Natural killer cell (primary cell): ENCODE measurements at places on chromosomes 2 and 18. TPM values are rescaled to one million over a fixed set of nuclear protein-coding genes. Genes with fewer than 3 reads are reported as not detected.

RTP5 gene
- total RNA-seq = 0.68 TPM

CIB4 gene
- total RNA-seq = not detected

AQP12A gene
- not detected for total RNA-seq

ASXL3 gene
- total RNA-seq = not detected

GRCh38 chr2:240184656-240185055, 44.2 kb upstream of the OTOS start:
- DNase-seq = no peak

DNA sequence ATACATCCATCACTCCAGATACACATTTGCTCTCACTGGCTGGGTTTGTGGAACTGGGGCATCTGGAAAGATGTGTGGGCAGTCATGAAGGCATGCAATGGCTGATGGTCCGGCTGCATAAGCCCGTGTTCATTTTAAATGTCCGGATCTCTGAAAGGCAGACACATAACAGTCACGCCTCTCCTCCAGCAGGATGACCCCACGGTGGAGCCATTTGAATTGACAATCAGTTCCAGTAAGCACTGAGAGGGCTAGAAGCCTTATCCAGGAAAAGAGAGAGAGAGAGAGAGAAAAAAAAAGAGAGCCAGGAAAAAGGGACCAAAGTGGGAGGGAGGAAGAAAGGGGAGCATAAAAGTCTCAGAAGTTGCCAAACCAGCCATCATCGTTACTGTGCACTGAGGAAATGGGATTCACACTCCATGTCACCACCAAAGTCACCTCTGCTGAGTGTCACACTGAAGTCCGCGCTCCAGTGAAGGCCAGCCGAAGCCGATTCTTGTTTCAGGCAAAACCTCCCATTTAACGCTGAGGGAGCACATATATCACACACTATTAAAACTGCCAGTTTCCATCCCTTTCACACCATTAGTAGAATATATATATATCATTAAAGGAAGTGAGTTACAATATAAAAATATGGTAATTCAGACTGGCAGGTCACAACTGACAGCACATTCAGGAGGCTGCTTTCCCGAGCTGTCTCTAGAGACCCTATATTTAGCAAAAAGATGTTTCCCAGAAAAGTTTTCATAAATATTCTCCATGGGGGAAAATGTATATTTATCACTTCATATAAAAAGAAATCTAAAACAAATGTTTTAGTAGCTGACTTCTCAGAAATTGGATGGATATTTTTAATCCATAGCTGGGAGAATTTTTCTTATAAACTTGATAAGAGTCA, 142.0 kb downstream of the ACTR3 start:
- no peak for DNase-seq

DNA sequence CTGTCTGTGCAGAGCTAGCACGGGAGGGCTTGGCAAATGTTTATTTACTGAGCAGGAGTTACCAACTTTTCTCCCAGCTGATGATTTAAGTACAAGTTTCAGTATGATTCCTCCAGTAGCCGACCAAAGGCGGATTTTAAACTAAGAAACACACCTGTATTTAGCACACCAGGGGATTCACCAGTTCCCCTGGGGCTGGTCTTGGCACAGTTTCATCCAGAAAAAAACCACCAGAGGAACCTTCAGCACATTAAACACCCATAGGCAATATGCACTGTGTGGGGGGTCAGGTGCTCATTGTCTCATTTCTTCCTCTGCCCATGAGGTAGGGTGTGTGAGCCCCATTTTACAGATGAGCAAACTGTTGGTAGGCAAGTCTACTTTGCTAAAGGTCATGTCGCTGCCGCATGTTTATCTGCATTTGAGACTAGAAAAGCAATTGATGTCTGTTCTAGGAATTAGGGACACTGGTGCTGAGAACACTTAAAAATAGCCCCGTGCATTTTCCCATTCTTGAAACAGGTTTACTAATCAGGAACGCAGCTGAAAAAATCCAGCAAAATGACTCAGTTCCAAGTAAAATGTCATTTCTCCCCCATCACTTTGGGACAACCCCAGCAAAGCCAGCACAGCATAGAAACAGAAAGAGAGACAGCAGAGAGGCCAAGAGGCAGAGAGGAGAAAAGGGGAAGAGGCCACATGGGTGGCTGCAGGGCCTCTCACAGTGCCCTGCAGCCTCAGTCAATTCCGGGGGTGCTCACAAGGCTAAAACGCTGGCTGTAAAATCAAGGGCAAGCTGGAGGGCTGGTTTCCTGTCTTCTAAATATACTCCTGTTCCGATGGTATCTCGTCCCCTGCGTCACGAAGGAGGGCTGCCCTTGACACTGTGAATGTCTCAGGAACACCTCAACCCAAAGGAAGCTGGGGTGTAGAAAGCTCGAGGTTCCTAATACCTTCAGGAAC, 166.8 kb upstream of the ID2 start:
- DNase-seq = peak; percentile 46

DNA sequence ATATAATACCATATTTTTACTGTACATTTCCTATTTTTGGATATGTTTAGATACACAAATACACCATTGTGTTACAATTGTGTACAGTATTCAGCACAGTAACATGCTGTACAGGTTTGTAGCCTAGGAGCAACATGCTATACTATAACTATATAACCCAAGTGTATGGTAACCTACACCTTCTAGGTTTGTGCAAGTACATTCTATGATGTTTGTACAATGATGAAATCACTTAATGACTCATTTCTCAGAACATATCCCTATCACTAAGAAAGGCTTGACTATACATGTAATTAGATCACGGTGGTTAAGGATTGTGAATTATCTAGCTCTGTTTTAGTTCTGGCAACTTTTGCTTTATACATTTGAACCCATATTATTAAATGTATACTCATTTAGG, 31.3 kb downstream of the NPHP1 start:
- no peak for DNase-seq

- DNase-seq = peak; percentile 65
Observed at GRCh38 chr18:59902131-59902992, 2.6 kb downstream of the PMAIP1 start.

DNA sequence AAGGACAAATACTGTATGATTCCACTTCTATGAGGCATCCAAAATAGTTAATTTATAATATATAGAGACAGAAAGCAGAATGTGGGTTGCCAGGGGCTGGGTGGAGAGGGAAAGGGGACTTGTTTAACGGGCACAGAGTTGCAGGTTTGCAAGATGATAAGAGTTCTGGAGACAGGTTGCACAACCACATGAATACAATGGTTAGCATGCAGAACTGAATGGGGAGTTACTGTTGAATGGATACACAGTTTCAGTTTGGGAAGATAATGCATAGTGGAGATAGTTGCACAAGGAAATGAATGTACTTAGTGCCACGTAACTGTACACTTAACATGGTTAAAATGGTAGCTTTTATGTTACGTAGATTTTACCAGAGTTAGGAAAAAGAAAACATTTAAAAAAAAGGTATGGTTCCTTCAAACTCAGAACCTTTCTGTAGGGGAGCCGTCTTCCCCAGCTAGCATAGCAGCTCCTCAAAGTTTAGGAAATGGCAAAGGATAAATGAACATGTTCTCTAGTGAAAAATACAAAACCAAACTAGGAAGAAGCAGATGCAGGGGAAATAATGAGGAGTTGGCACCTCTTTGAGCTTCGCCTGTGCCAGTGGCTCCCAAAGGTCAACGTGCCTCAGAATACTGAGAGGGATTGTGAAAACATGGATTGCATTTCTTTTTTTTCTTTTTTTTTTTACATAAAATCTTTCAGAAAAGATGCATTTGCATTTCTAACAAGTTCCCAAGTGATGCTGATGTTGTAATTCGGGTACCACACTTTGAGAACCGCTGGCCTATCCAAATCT, 95.2 kb downstream of the ZCCHC2 start:
- no peak for DNase-seq

DNA sequence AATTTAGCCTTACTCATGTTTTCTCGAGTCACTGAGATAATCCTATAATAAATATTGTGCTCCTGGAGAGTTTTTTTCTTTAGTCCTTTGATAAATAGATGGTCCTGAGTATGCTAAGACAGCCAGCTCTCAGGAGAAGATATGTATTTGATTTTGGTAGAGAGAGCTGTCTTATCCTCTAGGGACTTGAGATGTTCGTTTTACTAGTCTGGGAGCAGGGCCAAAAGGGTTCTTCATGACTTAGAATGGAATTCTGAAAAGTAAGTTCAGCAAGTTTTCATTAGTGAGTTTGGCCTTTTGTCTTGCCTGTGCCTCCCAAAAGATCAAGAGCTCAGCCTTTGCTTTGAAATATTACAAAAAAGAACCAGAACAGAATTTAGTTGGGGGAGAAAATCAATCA, 246.7 kb downstream of the BABAM2 start:
- no peak for DNase-seq

DNA sequence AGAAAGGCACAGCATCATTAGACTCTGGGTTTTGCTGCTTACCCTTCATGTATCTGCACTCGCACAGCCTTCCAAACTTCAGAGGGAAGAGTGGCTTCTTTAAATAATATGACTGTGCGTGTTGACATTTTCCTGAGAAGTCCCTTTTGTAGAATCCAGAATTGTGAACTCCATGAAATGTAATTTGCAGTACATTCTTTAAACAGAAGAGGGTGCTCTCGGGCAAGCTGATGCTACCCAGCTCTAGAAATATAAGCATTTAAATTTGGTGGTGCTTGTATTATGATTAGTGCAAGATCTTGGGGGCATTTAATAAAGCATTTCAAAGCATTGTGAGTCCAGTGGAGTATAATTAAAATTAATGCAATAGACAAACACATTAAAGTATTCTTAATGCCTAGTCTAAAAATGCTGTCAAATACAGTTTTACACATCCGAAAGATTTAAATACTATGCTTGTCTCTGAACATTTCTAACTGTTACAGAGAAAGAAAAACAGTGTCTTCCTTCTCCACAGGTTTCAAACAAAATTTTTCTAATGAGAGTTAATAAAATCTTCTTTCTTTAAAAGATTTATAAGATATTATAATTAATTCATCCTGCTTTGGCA, 17.3 kb upstream of the GTF2A1L start:
- DNase-seq = peak; percentile 27

DNA sequence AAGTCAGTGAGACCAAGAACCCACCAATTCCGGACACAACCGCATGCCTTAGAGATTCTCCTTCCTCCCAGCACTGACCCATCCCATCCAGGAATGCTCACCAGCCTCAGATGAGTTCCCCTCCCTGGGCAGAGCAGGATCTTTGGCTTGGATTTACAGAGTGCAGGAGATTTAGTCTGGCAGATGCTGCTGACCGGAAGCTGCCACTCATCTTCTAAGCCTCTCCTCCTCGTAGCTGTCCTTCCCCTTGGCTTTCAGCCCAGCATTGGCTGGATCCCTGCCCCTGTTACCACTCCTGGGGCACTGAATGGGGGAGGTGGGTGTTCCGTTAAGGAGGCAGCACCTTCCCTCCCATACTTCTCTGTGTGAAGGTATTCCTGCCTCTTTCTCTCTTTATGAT, 53.2 kb downstream of the VWA3B start:
- DNase-seq = no peak

GRCh38 chr18:36660311-36660710, 168.5 kb downstream of the TPGS2 start:
- no peak for DNase-seq

DNA sequence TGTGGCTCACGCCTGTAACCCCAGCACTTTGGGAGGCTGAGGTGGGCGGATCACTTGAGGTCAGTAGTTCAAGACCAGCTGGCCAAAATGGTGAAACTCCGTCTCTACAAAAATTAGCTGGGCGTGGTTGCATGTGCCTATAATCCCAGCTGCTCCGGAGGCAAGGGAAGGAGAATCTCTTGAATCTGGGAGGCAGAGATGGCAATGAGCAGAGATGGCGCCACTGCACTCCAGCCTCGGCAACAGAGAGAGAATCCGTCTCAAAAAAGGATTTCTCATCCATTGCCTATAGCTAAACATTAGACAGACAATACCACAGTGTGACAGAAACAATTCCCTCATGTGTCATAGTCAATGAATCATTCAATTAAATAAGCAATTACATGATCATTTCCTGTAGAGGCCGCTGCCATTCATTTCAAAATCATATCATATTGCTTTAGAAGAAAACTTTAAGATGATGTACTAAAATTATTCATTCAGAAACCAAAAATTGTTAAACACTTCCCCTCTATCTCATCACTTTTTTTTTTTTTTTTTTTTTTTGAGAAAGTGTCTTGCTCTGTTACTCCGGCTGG, 69.5 kb upstream of the TGIF1 start:
- DNase-seq = peak; percentile 58

DNA sequence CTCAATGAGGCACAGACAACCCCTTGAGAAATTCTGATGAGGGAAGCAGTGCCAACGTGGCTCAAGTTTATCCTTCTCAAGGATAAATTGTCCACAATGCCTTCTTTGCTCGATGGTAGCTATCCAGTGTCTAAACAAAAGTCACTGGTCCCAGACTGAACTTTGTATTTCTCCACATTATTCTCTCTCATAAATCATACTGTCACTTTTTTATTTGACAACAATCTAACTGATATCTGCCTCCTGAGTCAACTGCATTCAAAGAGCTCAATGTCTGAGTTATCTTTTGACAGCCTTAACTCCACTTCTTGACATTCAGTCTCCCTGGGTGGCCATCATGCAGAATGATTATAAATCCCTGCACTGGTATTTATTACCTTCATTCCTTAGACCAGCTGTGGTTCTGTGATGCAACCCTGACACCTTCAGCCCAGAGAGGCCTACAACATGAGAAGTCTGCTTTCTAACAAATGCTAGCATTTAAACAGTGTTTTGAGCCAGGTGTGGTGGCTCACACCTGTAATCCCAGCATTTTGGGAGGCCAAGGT, 38.2 kb downstream of the IMMT start:
- DNase-seq = no peak

DNA sequence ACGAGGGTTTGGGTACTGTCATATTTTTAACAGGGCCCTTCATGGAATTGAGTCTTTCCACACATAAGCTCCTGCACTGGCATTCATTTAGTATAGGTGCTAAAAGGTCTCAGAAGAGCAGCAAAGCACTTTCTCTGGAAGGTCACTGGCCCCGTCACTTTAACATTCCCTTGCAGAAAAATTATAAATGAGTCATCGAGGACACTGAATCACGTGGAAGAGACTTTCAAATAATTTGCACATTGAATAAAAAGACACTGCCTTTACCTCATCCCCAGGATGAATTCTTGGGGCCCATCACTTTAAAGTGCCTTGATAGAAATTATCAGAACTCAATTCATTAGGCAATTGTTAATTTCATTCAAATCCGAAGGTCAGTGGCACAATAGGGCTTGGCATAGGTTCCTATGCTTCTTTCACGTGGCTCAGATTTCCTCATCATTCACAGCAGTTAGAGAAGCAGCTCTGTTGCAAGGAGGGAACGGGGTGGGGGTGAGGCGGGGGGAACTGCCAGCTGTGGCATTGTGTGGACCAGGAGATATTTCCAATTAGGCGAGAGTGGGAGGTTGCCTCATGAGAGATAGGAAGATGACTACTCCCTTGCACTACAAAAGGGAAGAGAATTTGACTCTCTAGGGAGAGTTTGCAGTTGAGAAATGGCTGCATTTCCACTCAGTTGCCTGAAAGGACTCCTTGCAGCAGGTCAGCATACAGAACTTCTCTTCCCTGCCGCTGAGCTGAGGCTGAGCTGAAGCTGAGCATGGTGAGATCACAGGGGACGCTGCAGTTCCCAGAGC, 86.3 kb upstream of the NPAS2 start:
- DNase-seq = no peak

- DNase-seq = no peak
Observed at GRCh38 chr2:226467221-226467620, 332.4 kb downstream of the IRS1 start.

- no peak for DNase-seq
Observed at GRCh38 chr2:171846894-171847293, 47.1 kb downstream of the SLC25A12 start.

GRCh38 chr2:23238011-23238657, 146.8 kb upstream of the KLHL29 start:
- no peak for DNase-seq
